Activated naive CD8-positive, alpha-beta T cell treated with anti-CD3 and anti-CD28 coated beads, Interleukin-2, amount 50 U/mL, for 24 hours (primary cell): ENCODE measurements at places on chromosomes 2 and 18.

DNA sequence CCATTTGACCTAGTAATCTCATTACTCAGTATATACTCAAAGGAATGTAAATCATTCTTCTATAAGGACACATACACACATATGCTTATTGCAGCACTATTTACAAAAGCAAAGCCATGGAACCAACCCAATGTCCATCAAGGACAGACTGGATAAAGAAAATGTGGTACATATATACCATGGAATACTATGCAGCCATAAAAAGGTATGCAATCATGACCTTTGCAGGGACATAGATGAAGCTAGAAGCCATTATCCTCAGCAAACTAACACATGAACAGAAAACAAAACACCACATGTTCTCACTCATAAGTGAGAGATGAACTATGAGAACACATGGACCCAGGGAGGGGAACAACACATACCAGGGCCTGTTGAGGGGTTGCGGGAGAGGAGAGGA, 214.5 kb downstream of the NBAS start:
- DNase-seq, result no peak

GRCh38 chr18:59921384-59921891, 21.6 kb downstream of the PMAIP1 start:
- peak; percentile 67 for DNase-seq

DNA sequence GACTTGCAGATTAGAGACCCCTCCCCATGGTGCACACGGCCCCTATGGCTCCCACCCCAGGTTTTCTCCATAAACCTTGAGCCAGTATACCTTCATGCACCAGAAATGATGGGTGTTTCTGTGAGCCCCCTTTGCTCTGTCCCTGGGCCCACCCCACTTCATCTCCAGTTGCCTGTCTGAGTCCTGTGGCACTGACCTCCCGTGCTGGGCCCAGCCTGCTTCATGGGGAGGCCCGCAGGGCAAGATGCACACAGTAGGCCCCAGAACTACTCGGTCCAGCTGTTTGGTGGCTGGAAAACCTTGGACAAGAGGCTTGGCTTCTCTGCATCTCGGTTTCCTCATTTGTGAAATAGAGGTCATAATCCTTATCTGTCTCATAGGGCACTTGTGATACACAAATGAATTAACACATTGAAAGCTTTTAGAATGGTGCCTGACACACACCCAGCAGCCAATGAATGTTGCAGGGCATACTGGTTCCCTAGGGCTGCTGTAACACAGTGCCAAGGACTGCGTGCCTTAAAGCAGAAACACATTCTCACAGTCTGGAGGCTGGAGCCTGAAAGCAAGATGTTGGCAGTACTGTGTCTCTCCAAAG, 58.4 kb downstream of the SH3BP4 start:
- no peak for DNase-seq

DNA sequence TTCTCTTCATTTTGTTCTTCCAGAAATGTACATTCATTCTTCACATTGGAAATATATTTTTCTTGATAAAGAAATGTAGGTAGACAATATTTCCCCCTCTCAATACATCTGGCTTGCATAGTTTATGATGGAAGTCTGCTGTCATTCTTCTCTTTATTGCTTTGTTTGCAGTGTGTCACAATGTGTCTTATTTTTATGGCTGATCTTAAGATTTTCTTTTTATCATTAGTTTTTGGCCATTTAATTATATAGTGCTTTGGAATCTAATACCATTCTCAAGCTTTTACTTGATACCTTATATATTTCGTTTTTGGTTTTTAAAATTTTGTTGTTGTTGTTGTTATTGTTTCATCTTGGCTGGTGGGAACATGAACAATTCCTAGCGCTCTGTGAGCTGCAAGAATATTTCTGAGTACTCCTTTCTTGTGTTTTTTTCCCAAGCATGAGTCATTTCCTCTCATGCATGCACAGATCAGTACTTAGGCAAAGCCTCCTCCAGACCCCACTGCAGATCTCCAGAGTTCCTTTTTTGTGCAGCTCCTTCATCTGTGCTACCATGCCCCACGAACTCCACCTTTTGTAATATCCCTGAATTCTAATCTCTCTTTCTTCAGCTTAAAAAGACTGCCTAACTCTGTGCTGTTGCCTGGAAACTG, 13.7 kb upstream of the MMADHC start:
- DNase-seq, result no peak

- no peak for DNase-seq
Measured at GRCh38 chr2:99879481-99879880, 262.9 kb downstream of the AFF3 start.

DNA sequence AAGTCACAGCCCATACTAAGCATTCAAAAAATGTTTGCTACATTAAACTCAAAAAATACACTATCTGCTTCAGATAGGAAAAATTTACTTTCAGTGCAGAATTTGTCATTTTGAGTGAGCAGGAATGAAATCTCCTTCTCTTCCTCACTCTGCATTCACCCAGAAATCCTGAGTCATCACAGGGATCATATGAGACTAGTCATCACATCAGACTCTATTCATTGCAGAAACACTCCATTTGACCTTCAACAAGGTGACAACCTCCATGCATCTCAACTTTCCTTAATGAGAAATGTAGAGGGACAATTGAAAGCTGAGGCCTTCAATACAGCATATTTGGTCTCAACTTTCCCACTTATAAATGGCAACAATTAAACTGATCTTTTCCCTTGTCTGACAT, 130.4 kb upstream of the CYP26B1 start:
- no peak for DNase-seq

GRCh38 chr18:46433121-46433826, 223.7 kb downstream of the LOXHD1 start:
- DNase-seq, result no peak

DNA sequence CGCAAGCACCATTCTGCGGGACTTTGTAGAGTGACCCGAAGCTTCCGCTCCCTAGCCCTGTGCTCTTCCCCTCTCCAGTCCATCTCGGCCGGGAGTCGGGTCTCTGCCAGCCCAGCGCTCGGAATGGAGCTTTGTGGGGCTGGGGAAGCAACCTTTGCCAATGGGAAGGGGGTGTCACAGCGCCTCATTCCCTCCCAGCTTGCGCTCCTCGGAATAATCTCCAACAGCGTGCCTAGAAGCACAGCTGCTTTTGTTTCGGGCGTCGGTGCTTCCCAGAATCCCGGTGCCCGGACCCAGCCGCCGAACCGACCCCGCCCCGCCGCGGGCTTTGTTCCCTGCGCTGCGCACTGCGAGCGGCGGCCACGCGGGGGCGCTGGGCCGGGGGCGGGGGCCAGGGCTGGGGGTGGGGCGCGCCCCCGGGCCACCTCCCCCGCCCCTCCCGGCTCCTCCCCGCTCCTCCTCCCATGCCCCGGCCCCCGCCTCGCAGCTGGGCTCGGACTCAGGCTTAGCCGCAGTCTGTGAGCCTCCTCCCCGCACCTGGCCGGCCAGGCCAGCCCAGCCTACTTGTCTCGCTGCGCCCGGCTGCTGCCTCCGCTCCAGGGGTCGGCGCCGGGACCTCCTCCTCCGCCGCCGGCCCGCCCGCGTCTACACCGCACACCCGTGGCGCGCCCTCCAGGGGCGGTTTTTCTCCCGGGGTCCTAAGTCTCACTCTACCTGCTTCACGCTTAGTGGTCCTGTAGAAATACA, 77.7 kb upstream of the SMAD2 start:
- peak; percentile 53 for DNase-seq

GRCh38 chr2:217445723-217446122, 557.1 kb downstream of the TNS1 start:
- no peak for DNase-seq

DNA sequence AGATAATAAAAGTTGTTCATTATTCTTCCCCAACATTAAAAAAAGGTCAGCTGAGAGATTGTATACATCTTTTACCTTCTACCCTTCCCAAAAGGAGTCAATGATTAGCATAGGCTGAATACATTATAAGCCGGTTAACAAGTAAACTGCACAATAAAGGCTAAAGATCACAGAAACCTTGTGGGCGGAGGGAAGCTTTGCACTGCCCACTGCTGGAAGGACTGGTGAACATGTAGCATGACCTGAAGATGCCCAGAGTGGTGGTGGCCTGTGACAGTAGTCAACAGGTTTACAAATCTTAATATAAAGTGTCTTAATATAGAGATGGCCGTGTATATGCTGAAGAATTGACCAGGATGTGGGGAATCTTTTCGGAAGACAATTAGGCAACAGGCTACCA, 35.6 kb downstream of the ARL5A start:
- DNase-seq, result no peak

GRCh38 chr2:221503965-221504364, 68.1 kb downstream of the EPHA4 start:
- DNase-seq, result no peak

GRCh38 chr2:171986778-171987177, 13.0 kb upstream of the METAP1D start:
- DNase-seq, result no peak

GRCh38 chr18:45321520-45321919, 293.8 kb upstream of the SLC14A2 start:
- no peak for DNase-seq

GRCh38 chr2:45944074-45944473, 292.6 kb downstream of the PRKCE start:
- DNase-seq, result no peak

- DNase-seq, result no peak
Measured at GRCh38 chr18:41973983-41974382, 18.9 kb downstream of the PIK3C3 start.

DNA sequence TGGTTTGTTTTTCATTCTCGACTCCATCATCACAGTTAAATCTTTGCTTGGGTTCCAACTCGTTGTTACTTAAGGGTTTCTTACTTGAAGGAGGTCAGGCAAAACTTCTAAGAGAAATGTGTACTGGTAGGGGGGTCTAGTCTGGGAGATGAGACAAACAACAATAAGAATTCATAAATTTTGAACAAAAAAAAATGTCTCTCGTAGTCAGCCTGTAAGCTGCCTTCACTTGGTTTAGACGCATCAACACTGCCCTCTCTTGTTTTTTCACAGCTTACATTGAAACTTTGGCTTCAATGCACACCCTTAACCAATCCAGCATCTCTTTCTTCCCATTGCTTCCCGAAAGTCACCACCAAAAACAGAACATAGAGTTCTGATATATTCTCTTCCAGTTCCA, 576.4 kb upstream of the PIK3C3 start:
- DNase-seq, result no peak

DNA sequence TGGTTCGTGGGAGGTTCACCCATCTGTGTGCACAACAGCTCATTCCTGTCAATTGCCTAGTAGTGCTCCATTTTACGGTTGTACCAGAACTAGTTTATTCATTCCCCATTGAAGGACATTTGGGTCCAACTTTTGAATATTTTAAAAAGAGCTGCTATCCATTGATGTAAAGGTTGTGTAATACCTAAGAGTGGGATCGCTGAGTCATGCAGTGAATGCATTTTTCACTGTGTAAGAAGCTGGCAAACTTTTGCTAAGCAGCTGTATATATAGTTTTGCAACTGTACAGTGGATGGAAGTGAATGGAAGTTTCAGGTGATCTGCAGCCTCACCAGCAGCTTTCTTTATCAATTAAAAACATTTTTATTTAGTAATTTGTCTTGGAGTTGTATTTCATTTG, 104.5 kb downstream of the DCDC2C start:
- DNase-seq, result no peak

GRCh38 chr2:23476786-23477185, 91.8 kb downstream of the KLHL29 start:
- DNase-seq, result no peak

DNA sequence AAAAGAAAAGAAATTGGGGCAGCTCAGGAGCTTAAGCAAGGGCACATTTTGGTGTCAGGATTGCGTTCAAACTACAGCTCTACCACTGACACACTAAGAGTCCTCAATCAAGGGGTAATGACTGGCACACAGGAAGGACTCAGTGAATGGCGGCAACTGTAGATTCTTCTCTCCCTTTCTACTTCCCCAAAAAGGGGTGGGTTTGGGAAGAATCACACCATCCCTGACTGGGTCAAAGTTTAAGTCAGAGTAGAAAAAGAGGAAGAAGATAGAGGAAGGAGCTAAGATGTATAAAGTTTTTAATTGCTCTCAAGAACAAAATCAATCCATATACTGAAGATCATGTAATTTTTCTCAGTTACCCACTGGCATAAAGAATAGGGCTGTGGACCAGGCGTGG, 2.6 kb downstream of the NLRC4 start:
- no peak for DNase-seq

DNA sequence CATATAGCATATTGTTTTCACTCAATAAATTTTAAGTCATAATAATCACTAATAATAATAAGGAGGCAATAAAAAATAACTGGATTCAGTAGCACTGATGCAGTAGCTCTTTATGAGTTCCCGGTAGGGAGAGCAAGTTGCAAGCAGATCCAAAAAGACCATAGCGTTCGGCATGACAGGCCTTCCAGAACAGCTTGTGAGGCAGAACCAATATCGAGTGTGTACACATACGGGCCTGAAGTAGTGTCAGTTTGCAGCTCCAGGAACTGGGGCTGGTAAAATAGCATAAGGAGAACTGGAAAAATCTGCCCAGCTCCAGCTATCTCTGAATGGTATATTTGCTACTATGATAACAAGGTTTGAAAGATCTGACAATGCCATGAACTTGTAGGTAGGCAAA, 1607.8 kb upstream of the PIK3C3 start:
- DNase-seq, result no peak

- no peak for DNase-seq
Measured at GRCh38 chr2:180184506-180184905, 177.4 kb upstream of the CWC22 start.

- no peak for DNase-seq
Measured at GRCh38 chr2:205902041-205902899, 183.7 kb downstream of the INO80D start.

DNA sequence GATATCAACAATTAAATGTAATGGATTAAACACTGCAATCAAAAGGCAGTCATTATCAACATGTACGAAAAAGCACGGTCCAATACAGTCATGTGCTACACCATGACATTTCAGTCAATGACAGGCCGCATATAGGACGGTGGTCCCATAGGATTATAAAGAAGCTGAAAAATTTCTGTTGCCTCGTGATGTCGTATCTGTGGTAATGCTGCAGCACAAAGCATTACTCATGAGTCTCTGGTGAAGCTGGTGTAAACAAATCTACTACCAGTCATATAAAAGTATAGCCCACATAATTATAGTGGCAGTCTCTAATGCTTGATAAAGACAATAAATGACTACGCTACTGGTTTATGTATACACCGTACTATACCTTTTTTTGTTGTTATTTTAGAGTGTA, 58.4 kb downstream of the RABL2A start:
- no peak for DNase-seq

DNA sequence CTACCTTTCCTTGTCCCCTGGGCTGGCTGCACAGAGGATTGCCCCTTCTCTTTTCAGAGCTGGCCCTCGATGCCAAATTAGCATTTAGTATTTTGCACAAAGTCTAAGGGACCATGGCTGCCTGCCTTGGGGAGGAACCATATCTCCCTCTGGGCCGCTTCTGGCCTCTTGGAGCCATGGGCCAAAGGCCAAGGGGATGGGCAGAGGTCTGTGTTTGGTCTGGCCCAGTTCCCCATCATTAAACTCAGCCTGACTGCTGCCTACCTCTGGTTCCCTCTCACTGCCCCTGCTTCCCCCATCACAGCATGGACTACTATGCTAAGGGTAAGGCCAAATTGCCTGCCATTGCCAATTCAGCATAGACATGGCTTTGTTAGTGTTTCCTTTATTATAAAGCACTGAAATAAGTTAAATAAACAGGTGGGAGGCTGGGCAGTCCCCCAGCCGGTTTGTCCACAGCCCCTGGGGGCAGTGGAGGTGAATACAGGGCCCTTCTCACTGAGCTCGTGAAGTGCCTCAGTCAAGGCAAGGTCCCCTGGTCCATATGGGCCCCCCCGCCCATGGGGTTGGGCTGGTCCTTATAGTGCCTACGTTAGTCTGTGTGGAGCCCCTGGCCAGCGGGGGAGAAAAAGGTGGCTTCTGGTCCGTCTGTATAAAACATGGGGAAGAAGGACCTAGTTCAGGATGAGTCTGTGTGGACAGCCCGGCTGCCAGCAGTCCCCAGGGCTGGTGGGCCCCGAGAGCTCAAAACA, 3.5 kb downstream of the ZNF513 start:
- no peak for DNase-seq
